ENCODE measurements at places on chromosomes 16 and 17.

DNA sequence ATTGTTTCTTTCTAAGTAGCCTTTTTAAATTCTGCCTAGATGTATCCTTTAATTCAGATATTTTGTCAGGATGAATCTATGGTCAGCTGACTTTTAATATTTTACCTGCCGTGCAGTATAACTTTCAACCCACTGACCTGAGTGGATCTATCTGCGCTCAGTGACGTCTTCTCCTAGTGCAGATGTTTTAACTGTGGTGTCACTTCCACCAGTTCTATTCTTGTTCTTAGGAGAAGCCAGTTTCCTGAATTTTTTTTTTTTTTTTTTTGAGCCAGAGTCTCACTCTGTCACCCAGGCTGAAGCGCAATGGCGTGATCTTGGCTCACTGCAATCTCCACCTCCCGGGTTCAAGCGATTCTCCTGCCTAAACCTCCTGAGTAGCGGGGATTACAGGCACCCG, 5.0 kb upstream of the TM4SF5 start:
- DNase-seq, result no peak

DNA sequence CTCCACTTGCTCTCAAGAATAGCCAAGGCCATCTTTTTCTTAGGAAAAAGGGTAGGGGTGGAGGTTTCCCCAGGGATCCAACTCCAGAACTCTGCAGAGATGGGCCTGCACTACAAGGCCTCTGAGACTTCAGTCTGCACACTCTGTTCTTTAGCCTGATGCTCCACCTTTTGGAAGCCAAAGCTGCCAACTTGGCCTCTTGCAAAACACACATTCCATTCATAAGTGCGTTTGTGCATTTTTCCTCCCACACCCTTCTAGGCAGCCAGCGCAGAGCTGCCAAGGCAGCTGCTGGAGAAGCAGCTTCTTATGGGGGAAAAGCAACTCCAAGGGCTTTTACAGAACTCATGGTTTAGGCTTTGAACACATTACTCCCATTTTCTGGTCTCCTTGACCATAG, 45.3 kb downstream of the REXO5 start:
- DNase-seq, result no peak

DNA sequence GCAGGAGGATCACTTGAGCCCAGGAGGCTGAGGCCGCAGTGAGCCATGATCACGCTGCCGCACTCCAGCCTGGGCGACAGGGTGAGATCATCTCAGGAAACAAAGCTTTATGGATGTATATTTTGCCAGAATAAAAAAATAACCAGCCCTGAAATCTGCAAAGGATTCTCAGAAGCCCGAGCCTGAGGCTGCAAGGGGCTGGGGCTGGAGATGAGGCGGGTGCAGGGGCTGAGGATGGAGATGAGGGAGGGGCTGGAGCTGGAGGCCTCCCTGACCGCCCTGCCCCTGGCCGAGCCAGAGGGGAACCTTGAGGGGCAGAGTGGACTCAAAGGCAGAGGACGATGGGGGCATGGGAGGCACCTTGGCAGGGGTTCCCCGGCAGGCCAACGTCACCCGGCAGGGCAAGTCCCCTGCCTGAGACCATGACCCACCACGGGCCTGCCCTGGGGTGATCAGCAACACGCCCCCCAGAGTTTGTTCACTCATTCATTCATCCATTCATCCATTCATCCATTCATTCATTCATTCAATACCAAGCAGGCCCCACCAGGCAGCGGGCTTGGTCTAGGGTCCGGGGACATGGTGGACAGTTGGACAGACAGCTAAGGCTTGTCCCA, 32.5 kb downstream of the PIEZO1 start:
- DNase-seq, result no peak

GRCh38 chr17:1707107-1707506, 3.1 kb downstream of the TLCD2 start:
- no peak for DNase-seq

DNA sequence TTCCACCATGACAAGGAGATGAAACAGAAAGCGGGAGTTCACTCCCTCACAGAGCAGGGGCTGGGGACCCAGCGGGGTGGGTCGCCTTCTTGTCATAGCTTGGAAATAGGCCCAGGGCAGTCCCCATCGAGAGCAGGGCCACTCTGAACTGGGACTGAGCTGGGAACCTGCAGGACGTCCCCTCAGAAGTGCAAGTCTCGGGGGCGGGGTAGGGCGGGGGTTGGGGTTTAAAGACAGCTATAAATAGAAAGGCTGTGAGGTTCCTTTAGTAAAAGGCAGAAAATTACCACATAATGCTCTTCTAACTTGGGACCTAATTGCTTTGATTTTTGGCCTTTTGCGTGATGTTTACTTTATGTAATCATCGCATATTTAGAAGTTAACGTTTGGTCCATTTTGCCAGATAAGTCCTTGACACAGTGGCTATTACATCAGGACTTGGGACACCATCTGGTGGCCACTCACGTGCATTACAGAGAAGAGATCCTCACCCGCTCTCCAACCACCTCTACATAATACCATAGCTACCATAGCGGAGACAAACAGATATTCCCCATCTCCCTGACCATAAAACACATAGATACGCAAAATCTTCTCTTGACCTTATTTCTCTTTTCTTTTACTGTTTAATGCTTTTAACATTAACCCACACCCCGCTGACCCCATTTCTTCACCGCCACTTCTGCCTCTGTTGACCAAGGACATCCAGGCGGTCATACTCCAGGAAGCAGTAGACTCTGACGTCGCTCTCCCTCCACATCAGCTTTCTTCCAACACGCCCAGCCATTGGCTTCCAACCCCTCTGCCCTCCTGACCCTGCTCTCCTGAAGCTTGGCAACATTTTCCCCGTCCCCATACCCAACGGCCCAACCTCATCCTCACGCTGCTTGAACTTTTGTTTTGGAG, 27.5 kb upstream of the PIK3R6 start:
- peak; percentile 92 for DNase-seq

- DNase-seq, result no peak
Observed at GRCh38 chr17:57490890-57491289, 234.6 kb downstream of the MSI2 start.

GRCh38 chr16:71666928-71667707, 41.1 kb downstream of the MARVELD3 start:
- DNase-seq, result no peak

DNA sequence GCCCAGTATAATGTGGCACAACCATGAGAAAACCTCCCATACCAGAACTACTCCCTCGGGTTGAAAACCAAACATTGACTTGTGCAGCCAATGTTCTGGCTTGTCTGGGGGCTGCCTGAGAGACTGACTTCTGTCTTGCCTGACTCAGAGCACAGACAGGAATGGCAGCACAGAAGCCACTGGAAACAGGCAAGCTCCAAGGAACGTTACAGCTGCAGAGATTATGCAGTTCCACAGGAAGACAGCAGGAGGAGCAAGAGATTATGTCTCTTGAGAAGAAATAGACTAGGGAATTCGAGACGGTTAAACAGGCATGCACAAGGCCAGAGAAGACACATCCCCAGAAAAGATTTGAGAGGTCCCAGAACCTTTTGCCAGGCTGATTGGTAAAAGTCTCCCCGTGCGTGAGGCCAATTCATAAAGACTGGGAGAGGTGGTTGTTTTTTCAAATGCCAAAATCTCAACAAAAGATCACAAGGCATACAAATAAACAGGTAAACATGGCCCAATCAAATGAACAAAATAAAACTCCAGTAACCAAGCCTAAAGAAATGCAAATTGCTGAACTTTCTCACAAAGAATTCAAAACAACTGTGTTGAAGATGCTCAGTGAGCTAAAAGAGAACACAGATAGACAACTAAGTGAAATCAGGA, 90.6 kb upstream of the CDH5 start:
- peak; percentile 73 for DNase-seq
